ENCODE measurements at places on chromosomes 4 and X.
A peak's percentile ranks its signal among the peaks of the same experiment; 100 is the strongest.

DNA sequence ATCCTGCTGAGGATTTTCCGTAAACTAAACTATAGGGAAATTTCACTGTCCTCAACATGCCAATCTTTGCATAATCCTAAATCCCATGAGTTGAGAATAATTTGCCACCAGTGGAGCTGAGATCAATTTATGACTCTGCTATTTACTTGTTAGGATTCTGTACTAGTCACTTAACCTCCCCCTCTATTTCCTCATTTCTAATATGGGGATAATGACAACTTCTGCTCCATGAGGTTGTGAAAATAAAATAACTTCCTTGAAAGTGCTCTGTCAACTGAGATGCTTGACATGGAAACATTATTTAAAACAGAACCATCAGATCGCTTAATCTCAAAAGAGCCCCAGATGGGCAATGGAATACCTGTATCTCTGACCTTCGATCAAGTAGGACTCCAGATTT, 2.6 kb upstream of the FGF16 start:
- DNase-seq = no peak

DNA sequence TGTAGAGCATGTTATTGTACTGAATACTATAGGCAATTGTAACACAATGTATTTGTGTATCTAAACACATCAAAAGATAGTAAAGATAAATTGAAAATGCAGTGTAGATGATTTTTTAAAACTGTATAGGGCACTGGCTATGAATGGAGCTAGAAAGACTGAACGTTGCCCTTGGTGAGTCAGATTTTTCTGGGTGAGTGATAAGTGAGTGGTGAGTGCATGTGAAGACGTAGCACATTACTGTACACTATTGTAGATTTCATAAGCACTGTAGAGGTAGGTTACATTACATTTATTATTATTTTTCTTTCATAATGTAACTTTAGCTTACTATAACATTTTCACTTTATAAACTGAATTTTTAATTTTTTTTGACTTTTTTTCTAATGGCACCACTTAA, 1491.6 kb downstream of the TECRL start:
- DNase-seq = no peak

DNA sequence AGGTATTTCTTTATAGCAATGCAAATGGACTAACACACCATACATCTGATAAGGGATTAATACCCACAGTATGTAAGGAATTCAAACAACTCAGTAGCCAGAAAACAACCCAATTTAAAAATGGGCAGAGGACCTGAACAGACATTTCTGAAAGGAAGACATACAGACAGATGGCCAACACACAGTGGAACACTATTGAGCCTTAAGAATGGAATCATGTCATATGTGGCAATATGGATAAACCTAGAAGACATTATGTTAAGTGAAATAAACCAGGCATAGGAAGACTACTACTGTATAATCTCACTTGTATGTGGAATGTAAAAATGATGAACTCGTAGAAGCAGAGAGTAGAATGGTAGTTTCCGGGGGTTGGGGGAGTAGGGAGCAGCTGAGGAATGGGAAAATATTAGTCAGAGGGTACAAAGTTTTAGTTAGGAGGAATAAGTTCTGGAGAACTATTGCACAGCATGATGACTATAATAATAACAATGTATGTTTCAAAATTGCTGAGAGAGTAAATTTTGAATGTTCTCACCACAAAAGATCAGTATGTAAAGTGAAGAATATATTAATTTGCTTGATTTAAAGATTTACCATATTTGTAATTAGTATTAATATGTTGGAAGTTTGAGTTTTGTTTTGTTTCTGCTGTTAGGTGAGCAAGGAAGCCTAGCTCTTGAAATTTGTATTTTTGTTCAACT, 25.2 kb downstream of the WDR44 start:
- no peak for DNase-seq

GRCh38 chrX:120290107-120290506, 21.2 kb downstream of the TMEM255A start:
- DNase-seq = no peak

GRCh38 chr4:94339779-94340178, 2.9 kb downstream of the HPGDS start:
- no peak for DNase-seq

DNA sequence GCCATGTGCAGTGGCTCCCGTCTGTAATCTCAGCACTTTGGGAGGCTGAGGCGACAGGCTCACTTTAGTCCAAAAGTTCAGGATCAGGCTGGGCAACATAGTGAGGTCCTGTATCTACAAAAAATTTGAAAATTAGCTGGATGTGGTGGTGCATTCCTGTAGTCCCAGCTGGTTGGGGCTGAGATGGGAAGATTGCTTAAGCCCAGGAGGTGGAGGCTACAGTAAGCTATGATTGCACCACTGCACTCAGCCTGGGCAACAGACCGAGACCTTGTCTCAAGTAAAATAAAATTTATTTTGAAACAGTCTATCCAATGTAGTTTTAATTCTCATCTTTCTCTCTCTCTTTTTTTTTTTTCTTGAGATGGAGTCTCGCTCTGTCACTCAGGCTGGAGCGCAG, 21.1 kb downstream of the RBM10 start:
- no peak for DNase-seq

DNA sequence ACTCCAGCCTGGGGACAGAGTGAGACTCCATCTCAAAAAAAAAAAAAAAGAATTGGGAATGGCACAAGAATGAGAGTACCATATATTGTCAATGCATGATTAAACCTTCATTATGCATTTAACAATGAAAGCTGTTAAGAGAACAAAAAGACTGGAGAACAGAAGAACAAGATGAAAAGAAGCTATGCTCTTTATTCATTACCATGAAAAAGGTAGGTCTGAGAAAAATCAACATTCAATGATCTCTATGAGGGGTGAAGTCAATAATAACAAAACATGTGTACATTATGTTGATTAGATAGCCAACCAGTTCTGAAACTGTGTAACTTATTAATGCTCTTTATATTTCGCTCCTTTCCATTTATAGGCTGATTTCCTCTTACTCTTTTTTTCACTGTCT, 100.9 kb downstream of the BRWD3 start:
- DNase-seq = no peak

DNA sequence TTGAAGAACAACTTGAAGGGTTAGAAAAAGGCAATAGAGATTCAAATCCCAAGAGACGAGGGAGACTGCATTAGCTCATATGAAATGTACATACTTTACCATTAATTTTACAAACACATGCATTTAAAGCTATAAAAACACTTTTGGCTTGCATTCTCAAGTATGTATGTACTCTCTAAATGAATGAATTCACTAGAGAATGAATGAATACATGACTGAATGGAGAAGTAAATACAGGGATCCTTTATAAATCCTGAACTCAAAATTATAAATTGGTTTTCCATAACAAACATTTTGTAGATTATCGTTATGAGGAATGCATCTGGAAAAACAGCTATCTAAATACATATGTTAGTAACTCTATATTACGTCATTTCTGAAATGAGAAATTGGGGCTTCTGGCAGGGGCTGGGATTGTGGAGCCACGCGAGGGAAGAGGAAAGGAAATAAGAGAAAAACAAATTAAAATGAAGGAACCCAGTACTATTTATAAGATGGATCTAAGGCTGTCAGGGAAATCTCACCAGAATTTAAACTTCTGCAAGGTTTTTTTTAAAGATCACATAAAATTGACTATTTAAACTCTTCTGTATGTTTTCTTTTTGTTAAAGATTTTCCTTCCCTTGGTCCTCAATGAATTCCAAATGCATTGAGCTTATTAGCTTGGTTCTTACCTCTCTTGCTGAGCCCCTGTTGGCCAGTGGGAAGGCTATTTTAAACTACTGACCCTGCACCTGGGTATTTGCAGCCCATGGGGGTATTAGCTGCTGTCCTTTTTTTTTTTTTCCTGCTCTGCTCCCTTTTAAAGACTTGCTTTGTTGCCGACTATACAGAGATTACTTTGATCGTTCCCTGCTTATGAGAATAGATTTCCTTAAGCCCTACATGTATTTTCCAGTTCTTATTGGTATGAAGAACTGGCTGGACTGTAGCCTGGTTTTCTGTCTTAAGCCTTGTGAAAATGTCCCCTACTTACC, 207.8 kb downstream of the ADGRL3 start:
- peak; percentile 42 for DNase-seq

DNA sequence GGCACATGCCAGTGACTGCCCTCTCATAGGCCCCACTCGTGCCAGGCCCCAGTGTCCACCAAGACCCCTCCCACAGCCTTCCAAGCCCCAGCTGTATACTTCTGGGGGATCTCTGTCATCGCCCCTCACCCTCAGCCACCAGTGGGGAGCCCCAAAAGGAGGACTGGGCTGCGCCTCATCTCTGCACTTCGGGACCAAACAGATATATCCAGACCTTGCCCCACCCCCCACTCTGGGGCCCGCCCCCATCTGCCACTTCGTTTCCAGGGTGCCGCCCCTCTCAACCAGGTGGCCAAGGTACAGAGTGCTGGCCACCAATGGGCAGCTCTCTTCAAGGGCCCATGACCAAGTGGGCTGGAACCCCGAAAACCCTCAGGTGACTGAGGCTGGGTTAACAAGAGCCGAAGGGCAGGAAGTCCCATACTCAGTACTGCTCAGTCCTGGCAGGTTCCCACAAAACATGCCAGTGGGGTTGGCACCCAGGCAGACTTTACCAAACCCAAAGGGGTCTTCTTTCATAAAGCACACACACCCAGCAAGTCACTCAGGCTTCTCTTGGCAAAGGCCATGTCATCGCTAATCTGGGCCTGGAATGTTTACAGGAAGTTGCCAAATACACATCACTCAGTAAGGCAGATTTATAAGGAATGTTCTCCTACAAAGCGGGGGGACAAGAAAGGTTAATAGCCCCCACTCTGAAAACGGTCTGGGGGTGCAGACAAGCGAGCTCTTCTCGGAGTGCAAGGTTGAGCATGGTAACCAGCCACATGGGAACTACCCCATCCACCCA, 4.4 kb downstream of the ZFYVE28 start:
- DNase-seq = no peak

DNA sequence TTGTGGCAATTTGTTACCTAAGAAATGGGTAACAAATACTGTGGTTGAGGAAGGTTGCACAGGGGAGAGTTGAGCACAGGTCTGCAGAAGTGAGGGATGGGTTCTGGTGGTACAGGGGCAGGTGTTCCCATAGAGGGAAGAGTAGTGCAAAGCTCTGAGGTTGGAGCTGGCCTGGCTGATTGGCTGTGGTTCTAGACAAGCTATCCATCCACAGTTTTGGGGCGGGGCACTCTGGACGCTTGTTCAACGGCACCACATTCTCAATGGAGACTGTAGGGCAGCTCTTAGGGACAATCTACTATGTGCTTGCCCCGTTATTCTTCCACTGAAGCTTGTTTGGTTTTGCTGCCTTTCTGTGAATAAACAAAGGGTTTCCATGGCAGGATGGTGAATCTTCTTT, 35.4 kb downstream of the NAT8L start:
- no peak for DNase-seq

DNA sequence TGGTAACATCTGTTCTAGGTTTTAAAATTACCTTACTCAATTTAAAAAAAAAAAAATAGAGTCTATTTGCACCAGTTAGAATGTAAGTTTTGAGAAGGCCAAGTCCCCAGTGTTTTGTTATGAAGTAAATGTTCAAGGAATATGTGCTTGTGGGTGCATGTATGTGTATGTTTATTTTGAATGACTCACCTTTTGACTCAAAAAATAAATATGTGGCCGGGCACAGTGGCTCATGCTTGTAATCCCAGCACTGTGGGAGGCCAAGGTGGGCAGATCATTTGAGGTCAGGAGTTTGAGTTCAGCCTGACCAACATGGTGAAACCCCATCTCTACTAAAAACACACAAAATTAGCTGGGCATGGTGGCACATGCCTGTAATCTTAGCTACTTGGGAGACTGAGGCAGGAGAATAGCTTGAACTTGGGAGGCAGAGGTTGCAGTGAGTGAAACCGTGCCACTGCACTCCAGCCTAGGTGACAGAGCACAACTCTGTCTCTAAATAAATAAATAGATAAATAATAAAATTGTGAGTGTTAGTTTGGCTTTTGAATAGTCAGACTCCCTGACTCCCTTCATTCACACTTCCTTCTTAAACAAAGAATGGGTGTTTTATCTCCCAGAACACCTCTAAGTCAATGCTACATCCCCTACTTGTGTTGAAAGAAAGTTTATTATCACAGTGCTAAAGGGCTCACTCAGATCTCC, 511.3 kb upstream of the PCDH7 start:
- DNase-seq = no peak

- no peak for DNase-seq
Measured at GRCh38 chrX:125175991-125176584, 143.6 kb upstream of the TEX13C start.

DNA sequence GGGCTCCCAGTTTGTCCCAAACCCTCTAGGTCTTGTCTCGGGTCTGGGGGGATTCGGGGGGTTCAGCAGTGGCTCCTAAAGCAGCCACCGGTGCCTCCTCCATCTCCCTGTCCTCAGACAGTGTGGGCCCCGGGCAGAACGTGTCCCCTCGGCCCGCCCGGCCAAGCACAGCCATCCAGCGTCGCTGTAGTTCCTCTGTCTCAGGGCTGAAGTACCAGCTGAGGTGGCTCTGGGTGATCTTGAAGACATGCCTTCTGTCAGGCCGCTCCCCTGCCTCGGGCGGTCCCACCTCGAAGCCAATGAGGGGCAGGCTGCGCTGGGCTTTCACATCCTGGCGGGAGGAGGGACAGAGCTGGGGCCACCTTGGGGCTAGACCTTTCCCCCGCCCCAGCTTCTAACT, 5.9 kb downstream of the TSR2 start:
- no peak for DNase-seq

- no peak for DNase-seq
Measured at GRCh38 chrX:154096140-154097002, 1.1 kb downstream of the MECP2 start.

GRCh38 chr4:100789991-100790390, 272.2 kb upstream of the EMCN start:
- DNase-seq = no peak

- DNase-seq = peak; percentile 6
Measured at GRCh38 chr4:845836-846251, 19.9 kb upstream of the CPLX1 start.

DNA sequence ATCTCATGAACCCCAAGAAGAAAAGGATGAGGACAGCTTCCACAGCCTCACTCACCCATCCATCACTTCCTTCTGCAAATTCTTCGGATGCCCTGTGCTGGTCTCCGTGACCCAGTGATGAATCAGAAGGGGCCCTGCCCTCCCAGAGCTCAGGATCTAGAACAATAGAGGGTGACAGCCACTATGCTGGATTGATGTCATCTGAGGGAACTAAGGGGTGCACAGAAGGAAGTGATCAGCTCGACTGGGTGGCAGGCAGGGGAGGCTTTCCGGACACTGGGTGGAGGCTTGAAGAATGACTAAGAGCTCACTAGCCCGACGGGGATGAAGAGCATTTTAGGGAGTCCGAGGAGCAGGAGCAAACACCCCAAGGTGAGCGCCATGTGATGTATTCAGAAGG, 1.4 kb upstream of the ZNF185 start:
- no peak for DNase-seq

DNA sequence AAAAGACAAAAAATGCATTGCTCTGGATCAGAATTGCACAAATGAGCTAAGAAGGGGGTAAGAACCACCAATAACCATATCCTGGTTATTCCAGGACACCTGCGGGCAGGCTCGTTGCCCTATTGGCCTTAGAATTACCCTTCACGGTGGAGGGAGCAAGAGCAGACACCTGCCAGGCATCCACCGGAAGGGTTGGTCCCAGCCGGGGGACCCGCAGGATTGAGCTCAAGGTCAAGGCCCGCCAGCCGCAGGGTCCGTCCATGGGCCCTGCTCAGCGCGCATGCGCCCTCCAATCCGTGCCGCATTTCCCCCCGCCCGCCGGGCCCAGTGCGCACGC, 575 bp downstream of the SLC25A6 start:
- DNase-seq = peak; percentile 96

- DNase-seq = no peak
Measured at GRCh38 chr4:3372933-3373465, 68.8 kb upstream of the HGFAC start.
